ENCODE measurements at places on chromosomes 16 and 17.

DNA sequence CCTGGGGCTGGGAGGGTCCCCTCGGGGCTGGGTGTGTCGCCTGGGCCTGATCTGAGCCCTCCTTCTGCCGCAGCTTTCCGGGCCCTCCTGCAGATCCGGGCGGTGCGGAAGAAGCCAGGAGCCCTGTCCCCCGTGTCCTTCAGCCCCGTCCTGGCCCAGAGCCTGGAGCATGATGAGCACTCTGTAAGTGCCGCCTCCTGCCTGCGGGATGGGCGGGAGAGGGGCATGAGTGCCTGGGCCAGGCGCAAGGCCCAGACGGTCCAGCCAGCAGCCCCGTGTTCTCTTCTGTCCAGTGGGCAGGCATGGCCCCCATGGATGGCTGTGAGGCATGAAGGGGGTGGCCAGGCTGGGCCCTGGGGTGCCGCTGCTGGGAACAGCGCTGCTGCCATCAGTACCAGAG is 16.0 kb upstream of the NUDT16L1 start:
- DNase-seq: no peak

- no peak for DNase-seq
Measured at GRCh38 chr16:16933861-16934260, 536.9 kb downstream of the XYLT1 start.

DNA sequence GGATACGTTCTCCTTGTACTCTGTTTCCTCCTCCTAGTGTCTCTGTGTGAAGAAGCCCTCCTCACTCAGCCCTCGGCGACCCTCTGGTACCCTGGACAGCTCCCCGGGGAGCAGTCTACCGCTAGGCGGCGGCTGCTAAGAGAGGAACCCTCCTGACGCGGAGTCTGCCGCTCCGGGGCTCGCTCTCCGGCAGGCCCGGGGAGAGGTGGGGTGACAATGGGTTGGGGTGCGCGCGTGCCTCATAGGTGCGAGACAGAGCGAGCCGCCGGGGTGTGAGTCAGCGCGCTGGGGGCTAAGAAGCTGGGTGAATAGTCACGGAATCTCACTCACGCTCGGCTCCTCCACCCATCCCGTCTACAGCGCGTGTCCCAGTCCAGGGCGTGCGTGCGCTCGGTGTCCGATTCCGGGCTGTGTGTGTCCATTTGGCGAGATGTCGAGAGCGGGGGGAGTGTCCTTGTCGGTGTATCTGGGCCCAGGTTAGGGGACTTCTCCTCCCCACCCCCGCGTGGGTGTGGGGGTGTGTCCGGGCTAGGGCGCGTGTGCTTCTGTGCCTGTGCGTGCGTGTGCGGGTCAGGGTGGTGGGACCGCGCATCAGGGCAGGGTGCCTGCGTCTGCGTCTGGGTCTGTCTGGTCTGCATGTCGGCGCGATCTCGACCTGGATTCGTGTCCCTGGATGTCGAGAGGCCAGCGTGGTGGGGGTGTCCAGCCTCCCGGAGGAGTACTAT is 577 bp upstream of the HS3ST2 start:
- DNase-seq: no peak

- DNase-seq: no peak
Measured at GRCh38 chr16:4372578-4373355, 1.1 kb downstream of the VASN start.

- DNase-seq: no peak
Measured at GRCh38 chr17:17989618-17990017, 17.0 kb downstream of the DRC3 start.

DNA sequence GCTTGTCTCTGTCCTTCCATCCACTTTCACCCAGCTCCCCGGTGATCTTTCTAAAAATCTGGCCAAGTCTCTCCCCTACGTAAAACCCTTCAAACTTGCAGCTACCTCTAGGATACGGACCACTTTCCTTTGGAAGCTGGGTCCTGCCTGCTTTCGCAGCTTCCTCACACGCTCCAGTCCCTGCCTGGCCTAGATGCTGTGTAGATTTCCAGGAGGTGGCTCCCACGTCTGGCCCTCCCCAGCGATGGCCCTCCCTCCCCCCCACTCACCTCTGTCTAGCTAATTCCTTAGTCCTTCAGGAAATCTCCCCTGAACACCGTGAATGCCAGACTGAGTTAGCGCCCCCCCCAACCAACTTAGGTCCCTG is 579 bp upstream of the LRRC59 start:
- DNase-seq: no peak

GRCh38 chr17:4048218-4048617 is 84.0 kb upstream of the ATP2A3 start:
- no peak for DNase-seq

DNA sequence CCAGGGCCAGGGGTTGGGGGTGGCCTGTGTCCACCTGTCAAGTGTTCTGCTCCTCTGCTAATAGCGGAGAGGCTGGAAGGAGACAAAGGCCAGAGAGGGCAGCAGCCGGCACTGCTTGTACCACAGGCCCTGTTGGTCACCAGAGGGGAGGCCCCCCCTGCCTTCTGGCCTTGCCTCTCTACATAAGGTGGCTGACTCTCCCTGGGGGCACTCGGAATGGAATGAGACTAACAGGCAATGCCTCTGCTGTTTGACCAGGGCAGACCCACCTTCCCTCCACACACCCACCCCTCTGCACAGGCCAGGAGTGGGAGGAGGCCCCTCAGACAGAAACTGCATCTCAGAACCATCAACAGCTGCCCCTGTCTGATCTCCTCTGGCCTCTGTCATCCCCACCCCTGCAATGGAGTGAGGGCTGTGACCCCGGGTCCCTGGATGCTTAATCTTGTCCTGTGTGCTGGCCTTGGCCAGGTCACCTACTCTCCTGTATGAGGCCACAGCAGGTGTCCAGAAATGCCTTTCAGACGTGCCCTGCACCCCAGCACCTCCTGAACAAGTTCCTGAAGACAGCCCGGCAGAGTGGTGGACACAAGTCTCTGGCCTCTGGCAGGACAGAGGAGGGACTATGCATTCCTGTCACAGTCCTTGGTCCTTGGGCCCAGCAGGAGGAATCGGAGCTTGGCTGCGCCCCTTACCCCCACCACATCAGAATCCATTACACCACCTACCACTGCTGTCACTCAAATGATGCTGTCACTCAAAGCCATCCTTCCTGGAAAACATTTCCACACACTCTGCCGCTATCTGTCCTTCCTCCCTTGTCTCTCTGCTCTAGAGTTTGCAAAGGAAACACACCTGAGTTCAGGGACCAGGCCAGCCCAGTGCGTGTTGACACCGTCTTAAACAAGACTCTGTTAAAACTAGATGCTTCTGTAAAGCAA is 107.5 kb upstream of the ZNF750 start:
- DNase-seq: no peak

DNA sequence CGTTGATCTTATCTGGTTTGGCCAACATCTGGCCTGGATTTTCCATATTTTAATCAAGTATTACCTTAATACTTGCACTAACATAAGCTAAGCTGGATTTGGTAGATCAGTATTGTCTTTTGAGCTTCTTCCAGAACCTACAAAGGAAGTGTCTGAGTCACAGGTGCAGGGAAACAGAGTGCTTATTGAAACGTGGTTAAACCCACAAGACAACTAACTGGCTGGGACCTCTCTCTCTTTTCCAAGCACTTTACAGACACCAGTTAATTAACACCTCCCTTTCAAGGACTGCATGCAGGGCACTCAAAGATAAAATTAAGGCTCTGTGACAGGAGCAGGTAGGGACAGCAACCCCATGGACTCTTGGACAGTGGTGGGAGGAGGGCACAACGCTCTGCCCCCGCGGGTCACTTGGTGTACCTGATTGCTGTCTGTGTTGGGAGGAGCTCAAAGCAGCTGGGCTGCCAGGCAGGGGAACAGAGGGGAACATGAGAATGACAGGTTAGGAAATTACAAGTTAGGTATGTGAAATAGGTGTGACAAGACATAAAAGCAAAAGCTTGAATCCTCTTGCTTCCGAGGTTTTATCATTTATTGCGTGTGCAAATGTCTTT is 133.7 kb upstream of the MON1B start:
- no peak for DNase-seq

DNA sequence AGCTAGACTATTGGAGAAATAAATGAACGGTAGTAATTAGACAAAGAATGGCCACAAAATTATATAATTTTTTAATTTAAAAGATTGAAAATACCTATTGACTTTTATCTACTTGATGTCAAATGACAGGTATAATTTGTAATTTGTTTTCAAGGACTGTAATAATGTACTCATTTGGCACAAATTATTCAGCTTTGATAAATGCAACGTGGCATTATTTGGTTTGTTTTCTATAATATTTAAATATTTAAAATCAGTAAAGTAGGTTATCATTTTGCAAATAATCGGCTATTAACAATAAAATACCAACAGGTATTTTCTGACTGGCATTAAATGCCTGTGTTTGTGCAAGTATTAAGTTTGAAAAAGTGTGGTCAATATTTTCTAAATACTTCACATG is 60.6 kb downstream of the CDH11 start:
- DNase-seq: no peak

DNA sequence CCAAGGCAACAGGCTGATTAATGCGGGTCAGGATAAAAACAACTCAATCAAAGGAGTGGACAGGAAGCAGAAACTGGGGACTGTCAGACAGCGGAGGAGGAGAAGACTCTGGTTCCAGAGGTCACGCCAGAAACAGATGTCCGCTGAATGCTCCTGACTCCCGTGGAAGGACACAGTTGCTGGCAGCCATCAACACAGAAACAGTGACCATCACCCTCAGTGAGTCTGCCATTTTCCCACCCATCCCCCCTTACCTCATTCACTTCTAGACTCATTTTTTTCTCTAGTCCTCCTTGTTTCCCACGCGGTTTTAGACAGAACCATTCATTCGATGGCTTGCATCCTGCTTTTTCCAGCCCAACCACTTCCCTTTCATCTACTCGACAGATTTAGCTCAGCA is 40.9 kb downstream of the DHRS7C start:
- DNase-seq: no peak
